Tibial nerve (tissue), 4 donors: ENCODE measurements at places on chromosomes 16 and 17.

GRCh38 chr16:4498546-4499195, 22.5 kb downstream of the HMOX2 start:
- no peak overlapping the region for H3K27ac ChIP-seq
- peaks cover 16% of the 10 kb centered on the region for H3K36me3 ChIP-seq
- no peaks in the 10 kb centered on the region for H3K27me3 ChIP-seq
- H3K4me3 ChIP-seq: no peak overlapping the region
- DNase-seq: no peak

- no peak for DNase-seq
- no peak overlapping the region for H3K27ac ChIP-seq
- no peak overlapping the region for H3K4me3 ChIP-seq
Observed at GRCh38 chr17:77640916-77641605, 317.4 kb upstream of the TNRC6C start.

GRCh38 chr16:83794860-83795554, 12.8 kb upstream of the HSBP1 start:
- no peaks in the 10 kb centered on the region for H3K36me3 ChIP-seq
- H3K4me1 ChIP-seq: no peaks in the 10 kb centered on the region
- H3K27me3 ChIP-seq: no peaks in the 10 kb centered on the region
- H3K4me3 ChIP-seq: no peak overlapping the region

DNA sequence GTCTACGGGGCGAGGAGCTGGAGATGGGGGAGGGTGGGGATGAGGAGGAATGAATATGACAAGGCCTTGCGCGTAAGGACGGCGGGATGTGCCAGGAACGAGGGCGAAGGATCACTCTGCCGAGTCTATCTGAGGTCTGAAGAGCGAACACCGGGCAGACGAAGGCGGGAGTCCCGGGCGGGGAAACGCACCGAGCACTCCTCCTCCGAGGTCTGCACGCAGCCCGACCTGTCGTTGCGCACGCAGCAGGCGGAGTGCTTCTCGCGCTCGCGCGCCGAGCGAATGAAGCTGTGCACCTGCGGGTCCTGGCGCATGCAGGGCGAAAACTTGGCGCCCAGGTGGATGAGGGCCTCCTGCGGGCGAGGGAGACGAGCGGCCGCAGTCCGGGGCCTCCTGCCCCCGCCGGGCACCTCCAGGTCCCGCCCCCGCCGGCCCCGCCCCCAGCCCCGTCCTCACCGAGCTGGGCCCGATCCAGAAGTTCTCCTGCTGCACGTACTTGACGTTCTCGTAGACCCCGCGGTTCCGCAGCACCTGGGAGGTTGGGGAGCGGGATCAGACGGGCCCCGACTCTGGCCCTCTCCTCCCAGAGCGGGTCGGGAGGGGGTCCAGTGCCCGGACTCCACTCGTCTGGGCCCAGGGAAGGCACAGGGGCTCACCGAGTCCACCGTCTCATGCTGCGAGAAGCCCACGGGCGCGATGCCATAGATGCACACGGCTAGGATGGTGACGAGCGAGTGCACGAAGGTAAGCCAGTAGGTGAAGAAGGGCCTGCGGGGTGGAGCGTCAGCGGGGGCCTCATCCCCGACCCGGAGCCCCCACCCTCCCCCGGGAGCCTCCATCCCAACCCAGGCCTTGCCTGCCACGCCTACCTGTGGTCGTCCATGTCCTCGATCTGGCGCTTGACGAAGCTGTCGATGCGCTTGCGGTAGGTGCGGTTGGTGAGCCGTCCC, 7.6 kb downstream of the SNRNP25 start:
- H3K4me1 ChIP-seq: no peaks in the 10 kb centered on the region
- H3K27ac ChIP-seq: no peak overlapping the region
- no peak for DNase-seq
- H3K36me3 ChIP-seq: no peaks in the 10 kb centered on the region
- H3K27me3 ChIP-seq: no peaks in the 10 kb centered on the region
- no peak overlapping the region for H3K4me3 ChIP-seq

- peak overlapping the region; percentile 62 for H3K27ac ChIP-seq
- H3K4me3 ChIP-seq: no peak overlapping the region
- H3K27me3 ChIP-seq: no peaks in the 10 kb centered on the region
- no peak for DNase-seq
- no peaks in the 10 kb centered on the region for H3K36me3 ChIP-seq
Observed at GRCh38 chr17:1752425-1753262, 9.2 kb upstream of the SERPINF1 start.

- H3K27me3 ChIP-seq: no peaks in the 10 kb centered on the region
- H3K4me3 ChIP-seq: no peak overlapping the region
- peaks cover 17% of the 10 kb centered on the region for H3K4me1 ChIP-seq
- peaks cover 2% of the 10 kb centered on the region for H3K36me3 ChIP-seq
Observed at GRCh38 chr16:14502256-14502875, 127.7 kb downstream of the PARN start.

DNA sequence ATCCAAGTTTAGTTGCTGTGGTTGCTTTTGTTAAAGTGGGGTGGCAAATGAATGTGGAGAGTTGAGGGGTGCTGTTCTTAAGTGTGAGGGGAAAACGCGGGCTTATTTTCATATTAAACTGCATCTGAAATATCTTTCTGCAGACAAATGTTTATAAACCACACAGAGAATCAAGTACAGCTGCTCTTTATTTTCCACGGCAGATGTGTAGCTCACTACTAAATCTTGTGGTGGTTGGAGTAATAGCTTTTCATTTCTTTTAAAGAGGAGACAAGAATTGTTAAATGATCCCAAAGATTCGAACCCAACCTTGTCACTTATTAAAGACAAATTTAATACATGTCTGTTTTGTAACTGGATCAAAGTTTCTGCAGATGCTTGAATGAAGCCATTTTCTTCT, 2.1 kb downstream of the CLTC start:
- peaks cover 28% of the 10 kb centered on the region for H3K4me1 ChIP-seq
- no peaks in the 10 kb centered on the region for H3K36me3 ChIP-seq

DNA sequence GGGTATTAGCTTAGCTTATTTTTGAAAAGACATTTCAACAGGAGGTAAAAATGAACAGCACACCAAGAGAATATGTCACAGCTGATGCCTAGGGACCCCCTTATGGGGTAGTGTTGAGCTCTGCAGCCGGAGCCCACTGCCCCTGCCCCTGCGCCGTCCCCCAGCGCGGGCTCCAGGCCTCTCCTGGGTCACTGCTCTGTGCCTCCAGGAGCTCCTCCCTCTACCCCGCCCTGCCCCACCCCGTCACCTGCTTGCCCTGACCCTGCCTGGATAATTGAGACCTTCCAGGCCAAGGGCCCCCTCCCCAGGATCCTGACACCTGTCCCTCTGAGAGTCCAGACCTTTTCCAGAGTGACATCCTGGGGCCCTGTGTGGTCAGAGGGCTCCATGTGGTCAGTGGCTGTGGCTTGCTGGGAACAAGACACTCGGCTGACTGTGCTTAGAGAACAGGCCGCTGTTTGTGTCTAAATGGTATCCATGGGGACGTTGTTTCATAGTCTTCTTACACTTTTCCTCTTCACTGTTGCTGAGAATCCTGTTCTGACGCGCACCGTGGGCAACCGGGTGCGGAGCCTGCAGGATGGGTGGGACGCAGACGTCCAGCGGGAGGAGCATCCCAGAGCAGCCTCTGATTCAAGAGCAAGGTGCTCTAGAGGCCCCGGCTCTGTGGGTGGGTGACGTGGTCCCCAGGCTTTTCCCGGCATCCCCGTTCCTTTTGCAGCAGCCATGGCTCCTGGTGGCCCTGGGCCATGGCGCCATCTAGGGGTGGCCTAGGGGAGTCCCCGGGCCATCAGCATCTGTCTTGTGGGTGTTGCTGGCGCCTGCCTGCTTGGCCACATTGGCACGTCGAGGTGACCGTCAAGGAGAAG, 20.0 kb upstream of the WFIKKN1 start:
- no peak for DNase-seq
- no peaks in the 10 kb centered on the region for H3K27me3 ChIP-seq
- H3K4me3 ChIP-seq: no peak overlapping the region
- no peak overlapping the region for H3K27ac ChIP-seq

DNA sequence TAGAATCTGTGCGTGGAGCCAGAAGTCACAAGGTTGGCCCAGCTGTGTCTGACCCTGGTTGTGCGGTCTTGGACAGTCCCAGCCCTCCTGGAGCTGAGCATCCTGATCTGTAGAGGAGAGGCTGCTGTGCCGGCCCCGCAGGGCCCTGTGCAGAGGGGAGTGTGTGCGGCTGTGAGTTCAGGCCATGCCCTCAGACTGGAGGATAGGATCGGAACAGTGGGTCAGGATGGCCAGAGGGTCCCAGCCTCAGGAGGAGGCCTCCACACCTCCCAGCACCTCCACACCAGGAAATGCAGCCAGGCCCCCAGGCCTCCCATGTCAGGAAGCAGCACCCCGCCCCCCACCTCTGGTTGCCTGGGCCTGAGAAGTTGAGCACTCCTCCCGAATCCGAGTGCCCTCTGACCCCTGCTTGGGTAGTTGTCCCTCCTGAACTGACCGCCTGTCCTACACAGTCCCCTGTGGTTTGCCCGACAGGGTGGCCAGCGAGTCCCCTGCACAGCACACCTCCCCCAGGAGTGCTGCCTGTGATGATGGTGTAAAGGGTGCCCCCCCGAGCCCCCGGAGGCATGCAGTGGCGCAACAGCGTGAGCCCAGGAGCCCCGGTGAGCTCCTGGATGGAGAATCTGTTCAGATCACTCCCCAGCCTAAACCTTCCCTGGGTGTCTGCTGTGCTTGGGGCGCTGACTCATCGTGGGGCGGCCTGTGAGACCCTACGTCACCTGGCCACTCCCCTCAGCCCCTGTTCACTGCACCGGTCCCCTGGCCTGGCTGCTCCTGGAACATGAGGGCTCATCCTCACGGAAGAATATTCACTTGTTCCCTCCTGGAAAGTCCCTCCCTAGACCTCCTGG, 285.2 kb downstream of the SEC14L1 start:
- H3K36me3 ChIP-seq: no peaks in the 10 kb centered on the region
- H3K27me3 ChIP-seq: no peaks in the 10 kb centered on the region
- no peak for DNase-seq
- peaks cover 86% of the 10 kb centered on the region for H3K4me1 ChIP-seq
